ENCODE measurements at places on chromosomes 3 and 15.
A peak's percentile ranks its signal among the peaks of the same experiment; 100 is the strongest.

- no peak for DNase-seq
These were observed 31.7 kb downstream of the SLC6A6 start for GRCh38 chr3:14434126-14434497.

GRCh38 chr15:35443376-35443775 lies 102.6 kb downstream of the DPH6 start:
- no peak for DNase-seq

- peak; percentile 38 for DNase-seq
These were observed at the start of gene SPESP1 for GRCh38 chr15:68930268-68931022. Gene SPESP1 (plus strand): TSS chr15:68930525. CDS start chr15:68930654, 129 bp downstream.

- no peak for DNase-seq
These were observed 151.7 kb downstream of the ZPLD1 start for GRCh38 chr3:102586485-102586884.

DNA sequence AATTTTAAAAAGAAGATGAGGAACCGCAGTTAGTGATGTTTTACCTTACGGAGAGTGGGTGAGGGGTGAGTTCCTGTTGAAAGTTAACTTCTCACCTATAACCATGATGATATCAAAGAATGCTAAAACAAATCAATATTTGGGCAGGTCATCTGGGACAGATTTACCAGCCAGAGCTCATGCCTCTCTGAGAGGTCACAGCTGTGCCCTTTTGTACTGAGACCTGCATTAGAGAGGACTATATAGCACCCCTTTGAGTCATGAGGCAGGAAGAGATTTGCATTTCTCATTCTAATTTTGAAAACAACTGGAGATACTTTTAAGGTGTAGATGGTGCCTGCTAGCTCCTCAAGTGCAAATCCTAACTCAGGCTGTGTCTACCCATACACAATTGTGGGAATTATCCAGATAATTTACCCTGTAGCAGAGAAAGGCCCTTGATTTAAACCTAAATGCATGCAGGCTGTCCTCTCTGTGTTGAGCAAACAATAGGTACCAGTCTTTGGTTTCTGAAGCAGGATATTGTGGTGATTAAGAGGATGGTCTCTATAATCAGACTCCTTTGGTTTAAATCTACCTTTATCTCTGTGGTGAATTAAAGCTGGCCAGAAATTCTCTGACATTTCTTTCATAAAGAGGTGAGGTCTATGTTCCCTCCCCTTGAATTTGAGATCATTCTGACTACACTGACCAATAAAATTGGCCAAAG lies 5.8 kb upstream of the TM4SF4 start:
- DNase-seq, result no peak

- no peak for DNase-seq
These were observed 584.4 kb downstream of the PDCD6IP start for GRCh38 chr3:34382859-34383258.

GRCh38 chr15:30992249-30992864 lies 929 bp upstream of the MTMR10 start:
- no peak for DNase-seq

- no peak for DNase-seq
These were observed 108.2 kb downstream of the ULK4 start for GRCh38 chr3:41853540-41854196.

GRCh38 chr15:28963711-28964081 lies 77.9 kb downstream of the APBA2 start:
- no peak for DNase-seq

- no peak for DNase-seq
These were observed 193.8 kb downstream of the BCHE start for GRCh38 chr3:165643425-165643824.

DNA sequence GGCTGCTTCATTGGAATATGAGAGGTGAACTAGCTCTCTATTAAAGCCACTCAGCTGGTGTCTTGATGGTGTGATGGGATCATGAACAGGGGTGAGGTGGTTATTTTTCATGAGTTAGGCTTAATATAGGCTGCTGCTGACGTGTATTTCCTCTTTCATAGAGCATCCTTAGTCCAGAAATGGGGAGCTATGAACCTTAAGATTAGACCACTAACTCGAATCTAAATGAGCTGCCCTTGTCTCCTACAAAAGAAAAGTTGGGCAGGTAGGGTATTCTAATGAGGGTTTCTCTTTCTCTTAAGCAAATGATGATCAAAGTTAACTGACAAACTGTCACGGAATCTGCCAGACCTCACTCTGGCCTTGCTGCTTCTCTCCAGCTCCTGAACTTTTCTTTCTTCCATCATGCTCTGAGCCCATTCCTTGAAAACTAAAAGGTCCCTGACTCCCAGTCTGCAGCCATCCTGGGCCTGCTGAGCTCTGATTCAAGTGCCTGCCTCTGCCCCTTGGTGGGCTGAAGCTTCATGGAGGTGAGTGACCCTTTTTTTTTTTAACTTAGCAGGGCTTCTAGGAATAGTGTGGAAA lies at the start of gene TRIM69:
Gene TRIM69, plus strand, starts transcription at position 348 of the 585 bp plus-strand sequence. Its CDS starts 177 bp downstream, at position 525.
- no peak for DNase-seq

DNA sequence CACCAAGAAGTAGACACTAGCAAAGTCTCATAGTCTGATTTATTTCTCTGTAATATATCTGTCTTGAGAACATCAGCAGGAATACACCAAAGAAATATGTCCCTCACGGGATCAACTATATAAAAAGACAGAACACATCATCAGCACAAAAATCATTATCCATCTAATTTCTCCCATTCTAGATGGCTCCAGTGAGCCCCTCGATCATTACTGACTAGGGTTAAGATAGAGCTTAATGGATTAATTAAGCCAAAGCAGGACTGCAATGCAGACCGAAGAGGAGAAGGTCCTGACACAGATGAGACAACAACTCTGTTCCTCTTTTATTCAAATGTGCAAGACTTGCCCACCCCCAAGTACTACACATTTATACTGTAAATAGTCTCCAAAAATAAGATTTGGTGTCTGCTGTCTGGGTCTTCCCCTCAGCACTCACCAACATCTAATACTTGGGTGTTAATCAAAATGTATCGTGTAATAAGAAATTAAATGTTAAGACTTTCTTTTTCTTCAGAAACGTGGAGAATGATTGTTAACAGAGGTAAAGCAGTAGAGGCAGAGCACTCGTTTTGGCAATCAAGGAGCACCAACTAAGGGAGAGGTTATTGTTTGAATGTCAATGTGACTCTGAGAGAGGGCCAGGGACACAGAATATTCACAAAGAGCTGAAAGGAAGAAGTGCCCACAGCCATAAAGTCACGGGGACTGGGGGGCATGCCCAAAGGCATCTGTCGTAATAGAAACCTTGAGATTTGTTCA lies 133.6 kb downstream of the TIGIT start:
- no peak for DNase-seq

DNA sequence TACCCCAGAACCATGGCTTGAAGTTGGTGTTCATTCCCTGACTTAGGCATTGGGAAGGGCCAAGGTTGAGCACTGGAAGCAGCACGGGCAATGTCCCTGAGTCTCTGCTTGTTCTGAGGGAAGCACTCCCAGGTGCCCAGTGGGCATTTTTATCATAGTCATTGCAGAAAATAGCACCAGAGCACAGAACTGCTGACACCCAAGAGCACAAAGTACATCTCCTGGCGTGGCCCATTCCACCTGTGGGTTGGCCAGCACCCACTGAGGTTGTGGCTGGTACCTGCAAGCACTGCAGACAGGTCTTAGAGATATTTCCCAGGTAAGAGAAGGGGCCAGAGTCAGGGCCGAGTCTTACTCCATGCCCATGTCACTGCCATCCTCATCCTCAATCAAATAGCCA lies 28.5 kb upstream of the GCNT3 start:
- no peak for DNase-seq

- no peak for DNase-seq
These were observed 2.0 kb downstream of the XRN1 start for GRCh38 chr3:142445816-142446254.

GRCh38 chr15:51403946-51404695 lies 62.7 kb downstream of the GLDN start:
- no peak for DNase-seq

DNA sequence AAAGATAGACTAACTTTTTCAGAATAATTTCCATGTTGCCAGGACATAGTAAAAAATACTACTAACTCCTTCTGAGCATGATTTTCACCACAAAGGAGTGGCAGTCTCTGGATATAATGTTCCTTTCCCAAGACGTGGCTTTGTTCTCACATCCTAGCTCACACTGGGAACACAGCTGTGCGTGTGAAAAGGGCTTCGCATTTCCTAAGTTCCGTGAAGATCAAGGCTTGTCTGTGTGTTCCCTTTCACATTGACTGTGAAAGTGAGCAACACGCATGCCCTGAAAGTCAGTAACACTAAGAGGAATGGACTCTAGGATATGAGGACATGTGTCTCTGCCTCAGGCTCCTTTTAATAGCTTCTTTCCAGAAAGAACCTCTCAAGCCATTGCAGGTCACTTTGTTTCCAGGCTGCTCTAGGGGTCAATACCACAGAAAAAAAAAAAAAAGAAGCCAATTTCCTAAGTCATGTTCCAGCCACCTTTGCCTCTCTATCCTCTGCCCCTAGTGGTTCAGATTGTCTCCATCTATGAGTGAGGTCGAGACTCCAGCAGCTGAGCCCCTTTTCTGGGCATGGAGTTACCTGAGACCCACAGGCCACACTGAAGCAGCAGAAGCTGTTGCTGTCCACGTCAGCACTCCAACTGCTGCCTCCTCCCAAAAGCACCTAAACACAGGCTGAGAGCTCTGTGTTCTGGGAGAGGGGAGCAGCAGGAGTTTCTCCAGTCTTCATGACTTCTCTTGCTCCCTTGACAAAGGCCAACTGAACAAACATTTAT lies 355.9 kb downstream of the RSL24D1 start:
- DNase-seq, result no peak

DNA sequence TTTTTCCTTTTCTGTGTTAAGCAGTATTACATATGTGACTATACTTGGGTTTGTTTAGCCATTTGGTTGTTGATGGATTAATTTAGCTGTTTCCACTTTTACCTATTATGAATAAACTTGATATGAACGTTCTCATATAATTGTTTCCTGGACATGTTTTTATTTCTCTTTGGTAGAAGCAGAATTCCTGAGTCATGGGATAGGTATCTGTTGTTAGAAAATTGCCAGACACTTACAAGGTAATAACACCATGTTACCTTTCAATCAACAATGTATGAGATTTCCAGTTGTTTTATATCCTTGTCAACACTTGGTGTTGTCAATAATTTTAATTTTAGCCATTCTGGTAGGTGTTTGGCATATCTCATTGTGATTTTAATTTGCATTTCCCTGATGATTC lies 475.4 kb downstream of the IGSF11 start:
- DNase-seq, result no peak

GRCh38 chr15:30953731-30954378 lies 37.6 kb downstream of the MTMR10 start:
- no peak for DNase-seq

- no peak for DNase-seq
These were observed 9.5 kb upstream of the C3orf49 start for GRCh38 chr3:63809607-63810006.

DNA sequence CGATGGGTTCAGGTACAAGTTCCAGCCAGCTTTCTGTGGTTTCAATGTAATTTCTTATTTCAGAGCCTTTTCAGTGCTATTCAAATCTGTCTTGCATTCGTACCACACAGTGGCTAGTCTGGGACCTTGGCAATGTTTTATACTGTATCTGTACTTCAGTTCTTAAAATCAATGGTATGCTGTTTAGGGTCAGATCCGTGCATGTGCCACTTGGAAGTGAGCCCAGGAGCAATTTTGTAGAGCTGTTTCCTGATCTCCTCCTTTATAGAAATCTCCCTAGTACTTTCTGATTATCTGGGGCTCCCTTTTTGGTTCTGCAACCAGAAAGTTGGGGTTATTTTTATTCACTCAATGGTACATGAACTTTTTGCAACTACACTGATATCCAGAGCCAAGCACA lies 59.5 kb upstream of the NDUFB4 start:
- DNase-seq, result no peak

DNA sequence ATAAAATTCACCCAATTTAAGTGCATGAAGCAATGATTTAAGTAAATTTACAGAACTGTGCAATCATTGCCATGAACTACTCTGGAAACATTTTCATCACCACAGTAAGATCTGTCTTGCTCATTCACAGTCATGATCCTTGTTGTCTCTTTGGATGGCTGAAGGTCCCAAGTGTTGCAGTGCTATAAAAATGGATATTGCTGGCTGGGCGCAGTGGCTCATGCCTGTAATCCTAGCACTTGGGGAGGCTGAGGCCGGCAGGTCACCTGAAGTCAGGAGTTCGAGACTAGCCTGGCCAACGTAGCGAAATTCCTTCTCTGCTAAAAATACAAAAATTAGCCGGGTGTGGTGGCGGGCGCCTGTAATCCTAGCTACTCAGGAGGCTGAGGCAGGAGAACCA lies 17.0 kb downstream of the SNRPN start:
- DNase-seq, result no peak

DNA sequence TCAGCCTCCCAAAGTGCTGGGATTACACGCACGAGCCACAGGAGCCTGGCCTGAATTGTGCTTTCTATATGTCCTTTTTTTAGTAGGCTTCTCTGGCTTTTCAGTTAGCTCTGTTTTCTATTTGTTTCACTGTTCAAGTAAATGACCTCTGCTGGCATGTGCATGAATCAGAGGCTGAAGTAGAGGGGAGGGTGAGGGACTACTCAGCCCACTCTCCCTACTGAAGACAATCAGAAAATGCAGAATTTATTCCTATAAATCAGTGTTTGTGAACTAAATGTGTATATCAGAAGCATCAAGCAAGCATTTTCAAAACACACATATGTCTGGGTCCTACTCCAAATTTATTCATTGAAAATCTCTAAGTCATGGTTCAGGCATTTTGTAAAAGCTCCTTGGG lies 45.0 kb downstream of the ZMAT3 start:
- DNase-seq, result no peak

GRCh38 chr3:177615015-177615414 lies 417.7 kb upstream of the TBL1XR1 start:
- DNase-seq, result no peak

GRCh38 chr15:29109762-29110161 lies 159.9 kb downstream of the NSMCE3 start:
- DNase-seq, result no peak

DNA sequence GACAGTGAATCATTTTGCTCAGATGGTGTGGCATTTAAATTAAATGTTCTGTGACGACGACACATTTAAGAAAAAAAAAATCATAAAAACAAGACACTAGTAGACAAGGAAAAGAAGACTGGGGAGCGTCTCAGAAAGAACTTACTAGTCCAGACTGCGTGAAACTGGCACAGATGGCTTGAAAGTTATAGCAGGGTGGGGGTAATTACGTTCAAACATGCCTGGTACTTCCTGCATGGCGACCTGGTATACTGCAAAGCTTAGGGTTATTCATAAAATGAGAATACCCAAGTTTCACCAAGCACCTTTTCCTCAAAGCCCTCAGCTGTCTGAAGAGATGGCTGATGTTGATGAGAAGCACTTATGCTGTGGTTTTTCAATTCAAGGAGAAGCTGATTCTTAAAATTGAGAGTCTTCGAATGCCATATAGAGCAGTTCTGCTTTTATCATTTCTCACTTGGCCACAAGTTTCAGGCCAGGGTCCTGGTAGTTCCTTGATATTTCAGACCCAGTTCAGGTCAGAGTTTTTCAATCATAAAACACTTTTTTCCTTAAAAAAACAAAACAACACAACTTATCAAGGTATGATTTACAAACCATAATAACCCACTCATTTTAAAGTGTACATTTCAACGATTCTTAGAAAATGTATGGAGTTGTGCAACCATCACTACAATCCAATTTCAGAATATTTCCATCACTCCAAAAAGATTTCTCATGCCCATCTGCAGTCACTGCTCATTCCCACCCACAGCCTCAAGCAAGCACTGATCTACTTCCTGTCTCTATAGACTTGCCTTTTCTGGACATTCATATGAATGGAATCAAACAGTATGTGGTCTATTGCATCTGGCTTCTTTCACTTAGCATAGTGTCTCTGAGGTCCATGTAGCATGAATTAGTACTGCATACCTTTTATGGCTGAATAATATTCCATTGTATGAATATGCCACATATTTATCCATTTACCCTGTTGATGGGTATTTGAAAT lies 24.7 kb downstream of the PCOLCE2 start:
- DNase-seq, result no peak

GRCh38 chr3:134615743-134616142 lies 35.1 kb downstream of the KY start:
- no peak for DNase-seq
